ENCODE measurements at places on chromosomes 5 and 9.

- no peak for DNase-seq
These were observed 288.1 kb downstream of the GABRB2 start for GRCh38 chr5:161258438-161258837.

DNA sequence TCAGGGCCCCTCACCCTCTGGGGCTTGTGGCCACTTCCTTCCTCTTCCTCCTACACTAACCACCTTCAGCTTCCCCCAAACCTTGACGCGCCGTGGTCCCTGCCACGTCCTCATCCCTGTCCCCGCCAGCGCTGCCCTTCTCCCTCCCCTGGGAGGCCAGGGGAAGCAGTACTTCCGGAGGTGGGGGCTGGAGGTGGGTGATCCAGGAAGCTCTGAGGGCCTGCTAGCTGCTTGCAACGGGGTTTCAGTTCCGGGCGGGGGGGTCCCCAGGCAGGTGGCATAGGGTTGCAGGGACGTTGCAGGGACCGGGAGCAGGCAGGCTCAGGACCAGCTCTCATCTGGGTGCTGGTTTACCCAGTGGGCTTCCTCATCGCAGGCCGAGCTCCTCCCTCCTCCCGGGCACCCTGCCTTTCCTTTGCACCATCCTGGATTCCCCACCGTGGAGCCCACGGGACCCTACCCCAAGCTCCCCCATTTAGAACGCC lies 70.0 kb downstream of the RXRA start:
- no peak for DNase-seq

- DNase-seq: no peak
These were observed 683 bp downstream of the CLPTM1L start for GRCh38 chr5:1343931-1344901.

DNA sequence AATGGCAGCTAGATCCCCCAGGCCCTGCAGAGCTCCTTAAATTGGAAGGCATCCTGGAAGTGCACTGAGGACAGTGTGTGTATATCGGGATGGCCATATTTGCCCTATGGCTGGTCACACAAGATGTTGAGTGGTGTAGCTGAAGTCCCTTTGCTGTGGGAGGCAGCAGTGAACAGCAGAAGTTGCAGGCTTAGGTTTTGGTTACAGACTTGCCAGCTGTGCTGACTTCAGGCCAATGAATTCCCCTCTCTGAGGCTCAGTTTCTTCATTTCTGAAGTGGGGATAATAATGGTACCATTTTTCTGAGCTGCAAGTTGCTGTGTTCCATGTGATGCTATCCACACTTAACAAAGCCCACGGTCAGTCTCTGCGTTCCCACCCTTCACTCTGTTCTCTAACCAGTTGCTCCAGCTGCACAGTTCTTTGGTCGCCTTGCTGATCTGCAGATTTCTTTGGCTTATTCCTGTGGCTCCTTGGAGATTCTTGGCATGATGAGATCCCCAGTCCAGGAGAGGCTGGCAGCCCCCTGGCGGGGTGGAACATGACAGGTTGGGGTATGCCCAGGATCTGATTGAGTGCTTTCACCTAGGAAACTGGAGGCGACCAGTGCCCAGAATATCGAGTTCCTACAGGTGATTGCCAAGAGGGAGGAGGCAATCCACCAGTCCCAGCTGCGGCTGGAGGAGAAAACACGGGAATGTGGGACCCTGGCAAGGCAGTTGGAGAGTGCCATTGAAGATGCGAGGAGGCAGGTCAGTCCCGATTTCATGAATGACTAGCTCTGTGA lies 6.5 kb upstream of the GLE1 start:
- DNase-seq: no peak

DNA sequence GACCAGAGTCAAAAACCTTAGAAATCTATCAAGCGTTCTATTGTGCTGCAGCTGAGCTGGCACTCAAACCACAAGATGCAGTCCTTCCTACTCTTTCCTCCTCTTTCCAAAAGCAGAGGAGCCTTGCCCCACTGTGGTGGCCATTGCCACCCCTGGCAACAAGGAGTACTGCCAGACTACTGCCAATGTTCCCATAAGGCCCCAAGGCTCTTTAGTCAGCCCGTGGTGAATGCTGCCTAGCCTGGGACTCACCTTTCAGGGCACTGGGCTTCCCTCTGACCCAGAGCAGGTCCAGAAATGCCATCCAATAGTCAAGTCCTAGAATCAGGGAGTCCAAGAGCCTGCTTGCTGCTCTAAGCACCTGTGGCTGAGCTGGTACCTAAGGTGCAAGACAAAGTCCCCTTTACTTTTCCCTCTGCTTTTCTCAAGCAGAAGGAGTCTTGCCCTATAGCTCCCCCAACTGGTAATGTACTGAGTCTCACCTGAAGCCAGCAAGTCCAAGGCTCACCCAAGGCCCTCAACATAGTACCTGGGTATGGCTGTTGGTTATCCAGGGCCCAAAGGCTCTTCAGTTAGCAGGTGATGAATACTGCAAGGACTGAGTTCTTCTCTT lies 219.4 kb downstream of the ATPSCKMT start:
- no peak for DNase-seq

DNA sequence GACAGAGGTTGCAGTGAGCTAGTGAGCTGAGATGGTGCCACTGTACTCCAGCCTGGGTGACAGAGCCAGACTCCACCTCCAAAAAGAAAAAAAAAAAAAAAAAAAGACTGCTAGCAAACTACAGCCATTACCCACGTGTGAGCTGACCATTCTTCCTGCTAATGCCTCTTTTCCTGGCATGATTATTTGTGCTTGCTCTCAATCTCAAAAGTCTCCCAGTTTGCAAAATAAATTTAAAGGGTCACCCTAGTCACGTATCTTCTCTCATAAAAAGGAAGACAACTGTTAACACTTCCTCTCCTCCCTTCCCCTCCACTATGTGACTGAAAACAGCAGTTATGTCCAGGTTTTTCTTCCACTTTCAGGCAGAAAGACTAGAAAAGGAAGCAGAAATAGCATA lies 37.2 kb downstream of the TRIM36 start:
- no peak for DNase-seq

DNA sequence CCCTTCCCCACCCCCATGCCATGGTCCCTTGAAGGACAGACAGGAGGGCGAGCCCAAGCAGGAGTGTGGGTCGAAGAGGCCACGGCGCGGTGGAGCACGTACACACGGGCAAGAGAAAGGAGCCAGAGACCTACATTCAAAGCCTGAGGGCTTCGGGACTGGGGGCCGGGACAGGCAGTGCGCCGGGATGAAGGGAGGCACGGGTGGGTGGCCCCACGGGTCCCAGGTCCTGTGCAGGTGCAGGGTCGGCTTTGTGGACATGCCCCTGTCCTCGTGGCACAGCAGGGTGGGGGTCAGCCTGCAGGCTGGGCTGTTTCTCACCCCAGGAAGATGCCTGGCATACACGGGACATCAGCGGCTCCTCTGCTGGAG lies 9.8 kb downstream of the LRRC26 start:
- no peak for DNase-seq
